Glutamatergic neuron (in vitro differentiated cells): ENCODE measurements at places on chromosomes 12 and 14.
A peak's percentile ranks its signal among the peaks of the same experiment; 100 is the strongest.

- DNase-seq = no peak
Observed at GRCh38 chr12:47223031-47223847, 143.5 kb upstream of the AMIGO2 start.

DNA sequence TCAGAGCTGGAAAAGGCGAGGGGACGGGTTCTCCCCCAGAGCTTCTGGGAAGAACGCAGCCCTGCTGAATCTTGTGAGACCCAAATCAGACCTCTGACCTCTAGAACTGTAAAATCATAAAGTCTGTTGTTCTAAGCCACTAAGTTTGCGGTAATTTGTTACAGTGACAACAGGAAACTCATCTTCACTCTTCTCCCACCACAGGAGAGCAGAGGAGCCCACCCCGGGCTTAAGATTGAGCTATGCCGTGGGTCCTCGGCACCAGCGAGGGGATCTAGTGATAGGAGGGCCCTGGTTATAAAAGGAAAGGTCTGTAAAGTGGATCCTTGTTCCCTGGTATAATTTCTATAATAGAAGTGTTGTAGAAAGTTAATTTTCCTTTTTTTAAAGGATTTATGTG is 7.6 kb downstream of the MLXIP start:
- no peak for DNase-seq

GRCh38 chr12:104462931-104463339 is 6.2 kb downstream of the CHST11 start:
- DNase-seq = no peak

DNA sequence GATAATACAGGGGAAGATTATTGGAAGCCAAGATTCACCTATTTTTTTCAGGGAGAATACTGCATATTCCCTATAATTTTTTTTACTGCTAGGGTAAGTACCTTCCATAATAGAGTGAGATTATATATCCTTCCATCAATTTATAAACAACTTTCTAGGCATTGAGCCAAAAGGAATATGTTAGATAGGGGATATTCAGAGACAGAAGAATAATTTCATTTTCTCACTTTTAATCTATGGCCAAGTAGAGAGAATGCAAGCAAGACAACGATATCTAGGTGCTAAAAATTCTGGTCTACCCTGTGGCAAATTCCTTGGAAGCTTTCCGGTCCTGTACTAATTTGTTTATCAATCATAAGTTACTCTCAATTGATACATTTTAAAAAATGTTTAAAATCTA is 69.7 kb upstream of the STAC3 start:
- DNase-seq = no peak

GRCh38 chr12:108305520-108305919 is 33.6 kb downstream of the CMKLR1 start:
- DNase-seq = no peak

GRCh38 chr14:99134516-99135046 is 137.4 kb downstream of the BCL11B start:
- DNase-seq = no peak

- no peak for DNase-seq
Observed at GRCh38 chr14:78586681-78587080, 416.5 kb downstream of the NRXN3 start.

DNA sequence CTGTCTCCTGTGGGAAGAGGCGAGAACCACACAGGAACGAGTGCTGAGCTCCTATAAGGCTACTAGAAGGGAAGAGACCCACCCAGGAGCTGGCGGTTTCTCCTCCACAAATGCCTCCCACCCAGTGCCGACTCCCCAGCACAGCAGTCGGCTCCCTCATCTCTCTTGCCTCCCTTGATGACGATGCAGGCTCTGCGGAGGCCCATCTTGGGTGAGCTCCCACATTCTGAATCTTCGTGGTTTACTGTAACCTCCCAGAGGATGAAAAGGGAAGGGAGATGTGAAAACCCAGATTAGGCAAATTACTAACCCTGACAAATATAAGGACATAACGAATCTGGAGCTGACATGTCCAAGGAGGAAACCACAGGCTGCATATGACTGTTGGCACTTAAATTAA is 23.8 kb downstream of the GRIN2B start:
- no peak for DNase-seq

GRCh38 chr12:123369229-123369628 is 4.6 kb upstream of the SBNO1 start:
- no peak for DNase-seq

- no peak for DNase-seq
Observed at GRCh38 chr12:129613314-129613713, 290.5 kb downstream of the TMEM132D start.

DNA sequence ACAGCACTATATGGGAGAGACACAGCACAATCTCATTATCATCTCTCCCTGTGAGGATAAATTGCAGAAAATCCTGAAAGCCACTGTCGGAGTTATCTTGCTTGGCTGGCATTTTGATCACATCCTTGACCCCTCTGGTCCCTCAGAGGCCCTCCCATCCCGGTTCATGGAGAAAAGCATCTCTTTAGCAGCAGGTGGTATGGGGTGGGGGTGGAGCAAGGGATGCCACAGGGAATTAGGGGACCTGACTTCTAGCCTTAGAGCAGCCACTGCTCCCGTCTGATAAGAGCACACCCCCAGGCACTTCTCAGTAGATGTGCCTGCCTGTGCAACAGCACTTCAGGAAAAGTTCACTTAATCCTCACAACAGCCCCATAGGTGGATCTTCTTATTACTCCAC is 38.6 kb downstream of the GRIN2B start:
- DNase-seq = no peak

- no peak for DNase-seq
Observed at GRCh38 chr12:3950714-3951320, 77.6 kb upstream of the PARP11 start.

- no peak for DNase-seq
Observed at GRCh38 chr12:120223458-120224303, 22.8 kb upstream of the RPLP0 start.

- peak; percentile 47 for DNase-seq
Observed at GRCh38 chr12:119659289-119659897, 8.5 kb upstream of the PRKAB1 start.
